ENCODE measurements at places on chromosomes 3 and 15. TPM values are rescaled to one million over a fixed set of nuclear protein-coding genes. Genes with fewer than 3 reads are reported as not detected.

GRCh38 chr3:105763659-105764036 is 105.2 kb downstream of the CBLB start:
- no peak for DNase-seq

- peak; percentile 53 for DNase-seq
Measured at GRCh38 chr3:119559441-119559963, at the start of gene CD80. CD80 (minus strand) TSS chr3:119559614; CDS start chr3:119557728, 1,886 bp downstream.

- no peak for DNase-seq
Measured at GRCh38 chr15:99268431-99268830, 17.1 kb downstream of the LRRC28 start.

DNA sequence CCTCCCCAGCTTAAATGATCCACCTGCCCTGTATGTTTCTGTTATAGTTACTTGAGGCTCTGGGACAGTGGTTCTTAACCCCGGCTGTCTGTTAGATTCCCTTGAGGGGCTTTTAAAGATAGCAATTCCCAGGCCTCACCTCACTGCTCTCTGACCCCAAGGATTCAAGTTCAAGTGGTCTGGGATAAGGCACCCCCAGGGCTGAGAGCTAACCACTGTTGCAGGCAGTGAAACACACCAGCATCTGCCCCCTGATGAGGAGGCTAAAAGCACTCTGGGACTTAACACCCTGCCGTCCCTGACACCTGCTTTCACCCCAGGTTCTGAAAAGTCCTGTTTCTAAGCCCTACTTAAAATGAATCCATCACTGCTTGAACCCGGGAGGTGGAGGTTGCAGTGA is 103.7 kb downstream of the LRRK1 start:
- no peak for DNase-seq

The BNC1 gene
- total RNA-seq: not detected

- DNase-seq: no peak
Measured at GRCh38 chr3:30222441-30222840, 384.0 kb upstream of the TGFBR2 start.

The ILDR1 gene
- total RNA-seq: not detected

DNA sequence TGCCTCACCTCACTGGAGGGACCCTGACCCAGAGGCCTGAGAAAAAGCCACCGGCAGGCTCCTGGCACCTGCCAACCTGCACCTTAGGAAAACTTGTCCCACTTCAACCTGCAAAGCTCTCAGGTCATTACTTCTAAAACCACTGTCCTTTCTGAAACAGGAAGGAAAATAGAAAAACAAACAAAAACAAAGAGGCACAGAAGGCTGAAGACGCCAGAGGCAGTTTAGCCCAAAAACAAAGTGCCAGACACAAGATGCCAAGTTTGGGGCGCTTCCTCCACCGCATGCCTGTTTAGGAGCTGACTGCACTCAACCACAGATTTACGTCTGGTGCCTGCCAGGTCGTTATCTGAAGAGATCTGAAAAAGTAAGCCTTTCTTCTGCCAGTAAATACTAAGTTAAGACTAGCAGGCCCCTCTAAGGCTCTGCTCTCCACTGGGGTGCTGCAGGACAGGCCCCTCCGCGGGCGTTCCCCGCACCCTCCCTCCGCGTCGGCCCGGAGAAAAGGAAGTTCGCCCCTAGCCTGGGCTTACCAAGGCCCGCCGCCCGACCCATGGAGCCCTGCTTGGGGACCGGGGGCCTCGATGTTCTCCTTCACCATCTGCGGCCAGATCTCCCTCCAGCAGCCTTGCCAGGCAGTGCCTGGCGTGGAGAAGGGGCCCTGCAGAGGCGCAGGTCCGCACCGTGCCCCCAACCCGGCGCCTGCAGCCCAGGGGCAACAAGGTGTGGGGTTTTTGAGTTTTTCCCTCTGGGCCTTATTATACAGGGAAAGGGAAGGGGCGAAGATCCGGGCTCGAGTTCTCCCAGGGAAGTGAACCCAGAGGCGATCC is 1.3 kb downstream of the GOLGA8A start:
- no peak for DNase-seq

Measured in activated naive CD4-positive, alpha-beta T cell treated with anti-CD3 and anti-CD28 coated beads, Interleukin-2, amount 50 U/mL, for 72 hours (primary cell).